ENCODE measurements at places on chromosomes 1 and 21.

- no peak for DNase-seq
Measured at GRCh38 chr1:21576798-21577187, 67.6 kb downstream of the ALPL start.

- no peak for DNase-seq
Measured at GRCh38 chr1:182383037-182383661, 8.4 kb downstream of the GLUL start.

DNA sequence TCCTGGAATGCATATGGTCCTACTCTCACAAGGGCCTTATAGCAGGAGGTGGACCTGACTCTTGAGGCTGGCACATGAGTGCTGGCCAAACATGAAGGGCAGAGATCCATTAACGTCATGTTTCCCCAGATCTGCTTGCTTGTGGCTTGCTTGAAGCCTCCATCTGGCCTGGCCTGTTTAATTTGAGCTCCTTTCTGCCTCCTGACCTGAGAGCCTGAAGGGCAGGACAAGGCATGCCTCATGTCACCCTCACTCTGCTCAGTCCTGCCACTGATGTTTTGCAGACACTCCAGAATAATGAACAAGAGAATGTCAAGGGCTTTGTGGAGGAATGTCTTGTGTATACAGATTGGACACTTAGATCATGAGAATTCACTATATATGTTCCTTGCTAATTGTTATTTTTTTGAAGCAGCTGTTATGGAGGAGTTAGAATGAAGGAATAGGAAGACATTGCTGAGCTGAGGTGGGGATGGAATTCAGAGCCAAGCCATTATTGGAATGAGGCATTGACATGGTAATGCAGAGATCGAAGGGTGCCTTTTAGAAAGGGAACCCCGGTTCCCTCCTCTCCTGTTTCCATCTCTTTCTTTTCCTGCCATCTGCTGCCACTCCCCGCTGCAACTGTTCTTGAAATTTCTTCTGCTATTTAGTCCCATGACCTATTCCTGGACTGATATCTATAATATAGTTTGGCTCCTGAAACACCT, 457.0 kb upstream of the PROX1 start:
- DNase-seq = no peak

DNA sequence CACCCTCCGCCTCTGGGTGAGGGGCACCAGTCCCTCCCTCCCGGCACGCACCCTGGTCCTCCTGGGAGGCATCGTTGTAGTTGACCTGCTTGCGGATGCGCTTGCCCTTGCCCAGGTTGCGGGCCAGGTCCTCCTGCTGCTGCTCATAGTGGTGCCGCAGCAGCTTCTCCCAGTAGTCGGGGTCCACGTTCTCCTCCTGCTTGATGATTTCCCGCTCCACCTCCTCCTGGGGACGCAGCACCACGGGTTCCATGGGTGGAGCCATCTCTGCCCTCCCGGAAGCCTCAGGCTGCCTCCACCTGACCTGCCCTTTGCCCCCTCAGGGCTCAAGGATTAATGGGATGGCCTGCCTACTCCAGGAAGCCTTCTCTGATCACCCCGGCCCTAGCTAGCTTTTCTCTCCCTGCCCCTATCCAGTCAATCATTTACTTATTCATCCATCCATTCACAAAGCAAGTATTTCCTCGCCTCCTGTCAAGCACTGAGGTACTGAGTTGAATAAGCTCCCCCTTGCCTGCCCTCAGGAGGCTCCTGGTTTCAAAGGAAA, 53.5 kb downstream of the CHD5 start:
- no peak for DNase-seq

DNA sequence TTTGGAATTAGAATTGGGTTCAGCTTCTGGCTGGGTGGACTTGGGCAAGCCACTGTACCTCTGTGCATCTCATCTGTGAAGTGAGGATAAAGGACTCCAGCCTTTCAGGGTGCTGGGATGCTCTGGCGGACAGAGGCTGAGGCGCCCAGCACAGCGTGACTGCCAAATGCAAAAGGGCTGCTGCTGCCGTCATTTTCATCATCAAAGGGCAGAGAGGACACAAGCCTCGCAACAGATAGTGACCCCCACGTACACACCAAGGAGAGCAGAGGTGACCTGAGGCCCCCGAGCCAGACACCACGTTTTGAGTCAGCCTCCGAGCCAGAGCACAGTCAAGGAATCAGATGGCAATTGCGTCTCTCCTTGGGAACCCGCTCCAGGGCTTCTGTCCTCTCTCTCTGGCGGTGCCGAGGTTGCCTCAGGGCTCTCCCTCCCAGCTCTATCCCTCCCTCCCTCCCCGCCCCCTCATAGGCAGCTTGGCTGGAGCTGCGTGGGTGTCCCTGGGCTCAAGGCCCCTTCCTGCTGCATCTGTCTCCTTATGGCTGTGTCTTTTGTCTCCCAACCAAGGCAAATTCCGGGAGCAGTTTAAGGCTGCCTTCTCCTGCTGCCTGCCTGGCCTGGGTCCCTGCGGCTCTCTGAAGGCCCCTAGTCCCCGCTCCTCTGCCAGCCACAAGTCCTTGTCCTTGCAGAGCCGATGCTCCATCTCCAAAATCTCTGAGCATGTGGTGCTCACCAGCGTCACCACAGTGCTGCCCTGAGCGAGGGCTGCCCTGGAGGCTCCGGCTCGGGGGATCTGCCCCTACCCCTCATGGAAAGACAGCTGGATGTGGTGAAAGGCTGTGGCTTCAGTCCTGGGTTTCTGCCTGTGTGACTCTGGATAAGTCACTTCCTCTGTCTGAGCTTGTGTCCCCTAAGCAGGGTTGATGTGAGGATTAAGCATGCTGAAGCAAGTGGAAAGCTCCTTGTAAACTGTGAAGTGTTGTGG, 9.0 kb downstream of the HCRTR1 start:
- no peak for DNase-seq

DNA sequence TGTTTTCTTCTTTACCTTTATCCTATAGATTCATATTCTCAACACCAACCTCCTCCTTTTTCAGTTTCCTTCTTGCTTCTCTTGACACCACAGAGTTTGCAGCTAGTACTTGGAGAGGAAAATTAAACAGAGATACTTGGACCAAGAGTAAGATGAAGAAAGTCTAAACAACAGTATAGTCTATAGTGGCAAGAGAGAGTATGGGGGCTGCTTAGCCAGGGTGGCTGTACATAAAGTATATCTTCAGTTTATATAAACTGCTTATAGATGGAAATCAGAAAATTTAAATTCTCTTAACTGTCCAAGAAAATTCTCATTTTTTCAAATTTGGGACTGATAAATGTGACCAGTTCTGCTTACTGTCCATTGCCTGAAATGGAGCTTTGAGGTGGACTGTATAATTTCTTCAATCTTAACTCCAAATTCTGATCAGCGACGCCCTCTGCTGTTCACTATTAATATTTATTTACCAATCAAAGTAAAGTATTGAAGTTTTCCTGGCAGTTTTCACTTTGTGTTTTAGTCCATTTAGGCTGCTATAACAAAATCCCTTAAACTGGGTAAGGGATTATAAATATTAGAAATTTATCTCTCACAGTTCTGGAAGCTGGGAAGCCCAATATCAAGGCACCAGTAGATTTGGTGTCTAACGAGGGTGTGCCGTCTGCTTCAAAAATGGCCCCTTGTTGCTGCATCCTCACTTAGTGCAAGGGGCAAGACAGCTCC, 14.8 kb upstream of the METTL18 start:
- DNase-seq = no peak

DNA sequence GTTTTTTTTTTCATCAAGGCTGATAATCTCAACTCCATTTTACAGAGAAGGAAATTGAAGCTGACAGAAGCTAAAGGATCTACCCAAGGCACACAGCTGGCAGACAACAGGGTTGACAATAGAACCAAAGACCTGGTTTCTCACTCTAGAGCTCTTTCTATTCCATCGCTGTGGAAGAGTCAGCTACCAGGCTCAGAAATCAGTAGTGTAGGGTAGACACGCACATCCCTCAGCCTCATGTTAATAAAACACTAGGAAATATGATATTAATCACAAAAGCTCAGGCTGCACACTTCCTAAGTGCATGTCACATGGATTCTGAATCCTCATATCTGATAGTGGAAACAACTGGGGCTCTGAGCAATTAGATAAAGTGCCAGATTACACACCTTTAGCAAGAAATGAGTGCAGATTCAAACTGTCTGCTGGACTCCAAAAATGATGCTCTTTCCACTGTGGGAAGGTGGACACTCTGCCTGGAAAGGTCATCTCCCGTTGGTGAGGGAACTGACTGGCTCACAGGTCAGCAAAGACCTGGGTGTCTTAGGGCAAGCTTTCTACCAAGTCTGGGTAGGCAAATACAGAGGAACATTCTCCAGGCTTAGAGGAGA, 139.1 kb downstream of the TGFBR3 start:
- DNase-seq = no peak

DNA sequence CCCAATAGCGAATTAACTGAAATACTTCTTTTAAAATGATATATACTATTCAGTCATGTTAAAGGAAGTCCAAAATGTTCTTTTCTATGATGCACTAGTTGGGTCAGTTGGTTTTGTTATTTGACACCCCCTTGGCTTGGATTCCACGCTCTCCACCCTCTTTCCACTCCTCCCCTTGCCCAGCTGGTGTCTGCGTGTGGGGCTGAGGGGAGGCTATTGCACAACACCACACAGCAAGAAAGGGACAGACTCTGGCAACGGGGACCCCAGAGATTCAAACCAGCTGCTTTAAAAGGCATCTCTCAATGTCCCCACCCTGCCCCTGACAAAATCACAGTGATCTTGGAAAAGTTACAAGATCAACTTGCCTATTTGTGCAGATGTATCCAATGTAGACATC, 394.3 kb downstream of the TGFB2 start:
- DNase-seq = no peak

- DNase-seq = no peak
Measured at GRCh38 chr1:205774198-205775014, 876 bp downstream of the RAB29 start.

GRCh38 chr1:1542766-1543705, 2.6 kb upstream of the TMEM240 start:
- DNase-seq = no peak

- DNase-seq = no peak
Measured at GRCh38 chr1:30366911-30367310, 356.5 kb downstream of the MATN1 start.

DNA sequence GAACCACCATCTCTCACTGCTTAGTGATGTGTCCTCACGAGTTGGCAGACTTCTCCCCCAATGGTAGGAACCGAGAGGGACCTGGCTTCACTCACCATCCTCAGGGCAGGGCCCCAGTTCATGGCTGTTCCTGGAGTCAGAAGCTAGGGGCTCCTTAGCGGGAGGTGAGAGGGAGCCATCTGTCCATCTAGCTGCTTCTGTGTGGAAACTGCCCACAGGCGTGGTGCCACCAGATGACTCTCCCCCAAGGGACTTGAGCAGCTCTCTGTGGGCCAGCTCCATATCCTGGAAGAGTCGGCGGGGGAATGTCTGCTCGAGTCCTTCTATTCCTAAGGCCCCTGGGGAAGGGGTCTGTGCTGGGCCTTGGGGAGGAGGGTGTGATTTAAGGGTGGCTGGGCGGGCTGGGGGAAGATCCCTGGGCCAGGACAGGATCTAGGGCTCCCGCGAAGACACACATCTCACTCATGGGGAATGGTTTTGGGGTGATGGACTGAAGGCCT, 16.3 kb downstream of the LRRC71 start:
- no peak for DNase-seq

DNA sequence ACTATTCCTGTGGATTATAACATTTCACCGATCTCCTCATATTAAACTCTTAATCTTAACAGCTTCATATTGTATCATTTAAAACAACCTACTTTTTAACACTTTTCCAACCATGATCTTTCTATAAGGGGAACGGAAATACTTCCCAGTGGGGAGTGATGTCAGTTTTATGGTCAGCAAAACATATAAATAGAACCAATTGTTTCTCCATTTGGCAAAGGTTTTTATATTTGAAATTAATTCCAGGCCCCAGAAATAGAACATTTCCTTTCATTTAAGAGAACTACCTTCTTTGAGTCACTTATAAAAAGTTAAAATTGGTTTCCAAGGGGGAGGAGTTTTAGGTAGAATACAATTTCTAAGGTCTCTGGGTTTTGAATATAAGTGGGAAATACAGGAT, 189.6 kb downstream of the TGFBR3 start:
- DNase-seq = no peak

- DNase-seq = no peak
Measured at GRCh38 chr1:67317803-67318202, 10.1 kb downstream of the IL12RB2 start.

DNA sequence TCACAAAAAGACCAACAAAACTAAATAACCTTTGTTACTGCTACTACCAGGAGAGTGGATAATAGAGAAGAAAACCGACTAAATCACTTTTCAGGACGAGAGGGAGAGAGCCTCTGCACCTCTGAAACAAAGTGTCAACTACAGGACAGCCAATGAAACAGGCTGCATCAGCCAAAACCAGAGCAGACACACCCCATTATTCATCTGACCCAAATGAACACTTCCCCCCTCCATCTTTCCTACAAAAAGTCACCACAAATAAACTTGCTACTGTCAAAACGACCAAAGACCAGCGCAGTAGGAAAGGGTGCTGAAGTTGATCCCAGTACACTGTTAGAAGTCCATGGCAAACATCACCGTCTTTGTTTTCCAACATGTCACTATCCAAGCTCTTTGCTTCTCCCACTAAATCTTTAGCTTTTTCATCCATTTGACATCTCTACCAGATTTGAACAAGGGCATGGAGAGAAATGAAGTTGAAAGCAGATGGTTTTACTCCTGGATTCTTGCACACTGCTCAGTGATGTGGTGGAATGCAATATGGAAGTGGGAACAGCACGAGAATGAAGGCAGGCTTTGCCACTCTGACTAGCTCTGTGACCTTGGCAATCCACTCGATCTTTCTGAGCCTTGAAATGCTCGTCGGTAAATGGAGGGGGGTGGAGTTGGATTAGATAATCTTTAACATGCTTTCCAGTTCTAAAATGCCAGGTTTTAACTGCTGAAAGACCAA, 20.5 kb downstream of the DSTYK start:
- no peak for DNase-seq

DNA sequence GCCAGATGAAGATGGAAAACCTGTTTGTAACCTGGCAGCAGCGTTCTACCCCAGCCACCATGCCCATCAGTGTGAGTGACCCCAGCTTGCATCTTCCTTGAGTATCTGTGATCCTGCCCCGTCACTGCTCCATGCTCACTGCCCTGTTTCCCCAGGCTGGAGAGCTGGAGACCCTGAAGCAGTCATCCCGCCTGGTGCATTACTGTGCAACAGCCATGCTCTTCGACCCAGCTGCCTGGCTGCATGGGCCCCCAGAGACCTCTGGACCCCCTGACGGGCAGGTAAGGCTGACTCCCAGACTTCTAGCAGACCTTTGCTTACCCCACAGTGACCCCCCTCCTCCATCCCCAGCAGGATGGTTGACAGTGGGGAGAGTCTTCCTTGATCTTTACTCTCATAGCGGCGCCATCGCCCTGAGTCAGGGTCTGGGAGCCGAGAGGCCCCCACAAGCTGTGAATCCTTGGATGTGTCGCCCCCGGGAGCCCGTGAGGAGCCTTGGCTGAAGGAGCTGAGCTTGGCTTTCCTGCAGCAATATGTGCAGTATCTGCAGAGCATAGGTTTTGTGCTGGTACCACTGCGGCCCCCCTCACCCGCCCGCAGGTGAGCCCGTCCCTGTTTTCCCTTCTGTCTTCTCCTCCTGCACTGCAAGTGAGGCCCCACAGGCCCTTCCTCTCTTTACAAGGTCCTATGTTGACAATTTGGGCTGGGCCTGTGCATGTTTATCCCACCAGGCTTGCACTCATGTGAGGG, 10.4 kb downstream of the HYI start:
- no peak for DNase-seq
